ENCODE measurements at places on chromosomes 4 and X. TPM values are rescaled to one million over a fixed set of nuclear protein-coding genes. Genes with fewer than 3 reads are reported as not detected.

DNA sequence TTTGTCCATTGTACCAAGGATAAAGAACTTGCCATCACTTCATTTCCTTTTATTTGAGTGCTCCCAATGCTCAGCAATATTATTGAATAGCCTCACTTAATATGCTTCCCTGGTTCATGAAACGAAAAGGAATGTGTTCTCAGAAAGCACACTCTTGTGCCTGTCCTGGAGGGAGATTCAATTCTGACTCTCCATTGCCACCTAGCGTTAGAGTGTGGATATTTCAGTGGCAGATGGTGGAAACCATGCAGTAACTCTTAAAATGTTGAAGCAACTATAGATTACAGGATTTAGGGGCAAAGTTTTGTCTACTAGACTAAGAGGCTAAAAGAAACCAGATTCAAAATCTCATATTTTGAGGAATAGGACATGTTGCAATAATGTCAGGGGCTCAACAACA lies 36.0 kb downstream of the GAB3 start:
- no peak for DNase-seq

- no peak for DNase-seq
Measured at GRCh38 chr4:85748654-85749053, 273.7 kb downstream of the ARHGAP24 start.

GRCh38 chr4:145797278-145797677 lies 117.3 kb downstream of the C4orf51 start:
- no peak for DNase-seq

- DNase-seq = no peak
Measured at GRCh38 chr4:80069837-80070731, 2.9 kb downstream of the ANTXR2 start.

Gene HAND2
- 3.3 TPM for total RNA-seq

- no peak for DNase-seq
Measured at GRCh38 chrX:134742573-134742972, 84.3 kb upstream of the PLAC1 start.

- DNase-seq = no peak
Measured at GRCh38 chrX:18424482-18425198, 768 bp upstream of the CDKL5 start.

DNA sequence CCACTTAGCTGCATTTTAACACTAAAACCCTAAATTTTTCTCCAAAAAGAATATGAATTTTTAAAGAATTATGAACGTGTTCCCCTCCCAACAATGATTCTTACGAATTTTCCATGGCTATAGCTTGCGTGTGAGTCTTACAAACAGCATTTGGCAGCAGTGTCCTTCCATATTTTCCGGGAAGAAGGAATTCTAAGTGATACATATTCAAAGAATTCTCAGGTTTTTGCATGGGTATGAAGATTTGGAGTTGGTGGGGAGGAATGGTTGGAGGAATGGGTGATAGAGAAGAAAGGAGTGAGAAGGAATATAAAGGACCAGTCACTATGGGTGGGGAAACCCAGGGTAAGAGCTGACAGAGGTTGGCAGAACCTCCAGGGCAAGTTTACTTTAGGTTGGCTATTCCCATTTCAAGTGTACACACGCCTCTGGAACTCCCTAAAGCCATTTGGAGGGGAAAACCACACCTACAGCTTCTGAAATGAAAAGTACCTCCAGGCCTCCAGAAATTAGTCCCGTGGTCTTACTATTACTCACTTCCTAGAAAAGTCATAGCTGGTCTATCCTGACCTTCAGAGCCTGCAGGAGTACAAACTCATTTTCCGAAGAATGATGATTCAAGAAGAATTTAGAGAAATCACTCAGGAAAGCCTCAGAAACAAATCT lies 420.8 kb upstream of the DIPK2B start:
- DNase-seq = no peak
